ENCODE measurements at places on chromosomes 2 and 18.

DNA sequence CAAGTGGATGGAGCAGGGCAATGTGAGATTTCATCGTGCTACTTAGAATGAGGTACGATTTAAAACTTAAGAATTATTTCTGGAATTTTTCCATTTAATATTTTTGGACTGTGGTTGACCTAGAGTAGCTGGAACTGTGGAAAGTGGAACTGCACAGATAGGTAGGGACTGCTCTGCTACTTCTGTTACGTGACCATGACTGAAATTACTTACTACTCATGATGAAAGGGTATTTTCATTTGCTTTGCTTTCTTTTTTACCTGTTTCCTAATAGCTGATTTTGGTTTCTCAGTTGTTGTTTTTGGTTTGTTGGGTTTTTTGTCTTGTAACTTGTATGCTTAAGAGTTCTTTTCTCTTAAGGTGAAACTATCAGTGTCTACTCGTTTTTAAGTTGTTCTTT, 11.4 kb downstream of the UBE2E3 start:
- DNase-seq, result no peak

- DNase-seq, result no peak
Measured at GRCh38 chr2:152409386-152410164, 74.6 kb downstream of the FMNL2 start.

GRCh38 chr18:58113337-58113736, 69.3 kb downstream of the NEDD4L start:
- DNase-seq, result no peak

DNA sequence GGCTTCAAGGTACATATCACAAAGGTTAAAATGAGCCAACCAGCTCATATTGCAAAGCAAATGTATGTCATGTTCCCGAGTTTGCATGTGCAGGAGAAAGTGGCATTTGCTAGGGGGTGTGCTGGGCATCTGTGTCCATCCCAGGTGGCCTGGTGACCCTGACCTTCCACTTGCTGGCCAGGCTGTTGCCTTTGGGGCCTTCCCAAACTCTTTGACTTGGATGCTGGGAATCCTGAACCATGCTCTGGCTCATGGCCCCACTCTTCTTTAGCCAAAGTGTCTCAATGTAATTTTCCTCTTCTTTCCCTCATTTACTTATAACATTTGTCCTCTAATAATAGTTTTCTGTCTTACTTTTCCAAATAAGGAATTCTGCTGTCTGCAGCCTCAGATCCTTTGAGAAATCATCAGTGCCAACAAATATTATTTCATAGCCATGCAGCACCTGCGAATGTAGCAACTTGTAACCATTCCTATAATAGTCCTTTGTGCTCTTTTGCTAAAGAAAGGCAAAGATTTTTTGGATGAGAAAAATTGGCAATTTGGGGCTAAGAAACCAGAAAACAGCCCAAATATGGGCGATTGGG, 64.2 kb downstream of the MTCL1 start:
- DNase-seq, result no peak

GRCh38 chr18:36568487-36568886, 260.3 kb downstream of the TPGS2 start:
- no peak for DNase-seq

DNA sequence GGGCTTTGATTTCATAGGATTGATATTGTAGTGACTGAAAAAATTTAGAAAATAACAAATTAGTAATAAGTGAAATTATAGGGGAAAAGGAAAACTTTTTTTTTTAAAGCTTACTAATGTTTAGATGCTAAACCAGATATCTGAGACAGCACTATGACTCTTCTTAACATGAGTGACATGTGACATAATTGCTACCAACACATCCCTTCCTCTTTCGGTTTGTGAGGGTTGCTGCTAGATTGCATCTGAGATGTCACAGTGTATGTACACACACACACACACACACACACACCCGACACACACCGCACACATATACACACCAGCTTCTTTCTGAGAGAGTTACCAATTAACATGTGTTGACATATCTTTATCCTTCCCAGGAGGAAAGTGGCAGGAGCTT, 18.0 kb downstream of the RAPGEF4 start:
- no peak for DNase-seq
